ENCODE measurements at places on chromosomes 7 and 10.

DNA sequence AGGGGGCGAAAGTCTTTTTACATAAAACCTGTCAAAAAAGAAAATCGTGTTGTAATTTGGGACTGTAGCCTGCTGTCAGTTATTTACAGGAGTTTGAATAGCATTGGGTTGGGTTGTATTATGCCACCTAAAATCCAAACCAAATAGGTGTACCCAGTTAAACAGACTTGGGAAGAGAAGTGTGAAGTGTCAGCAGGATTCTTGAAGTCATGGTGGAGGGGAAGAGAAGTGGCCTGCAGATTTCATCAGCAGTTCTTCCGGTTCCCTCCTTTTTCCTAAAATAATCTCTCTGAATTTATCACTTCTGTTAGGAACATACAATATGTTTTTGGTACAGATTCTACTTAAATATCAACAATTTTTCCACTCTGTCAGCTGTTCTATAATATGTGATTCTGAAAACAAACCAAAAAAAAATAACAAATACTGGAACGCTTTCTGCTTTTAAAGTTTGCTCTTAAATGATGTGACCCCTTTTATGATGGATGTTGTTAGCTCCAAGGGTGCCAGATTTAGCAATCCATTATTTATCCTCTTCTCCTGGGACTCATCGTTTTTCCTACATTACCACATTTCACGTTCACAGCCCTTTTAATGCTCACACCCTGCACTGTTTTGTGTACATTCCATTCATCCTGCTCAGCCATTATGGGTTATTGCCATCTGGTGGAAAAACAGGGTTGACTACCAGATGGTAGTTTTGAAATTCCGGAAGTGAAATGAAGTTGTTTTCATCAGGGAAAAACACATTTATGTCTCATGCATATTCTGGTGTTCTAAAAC, 18.7 kb upstream of the ARHGAP12 start:
- H3K27ac ChIP-seq, result no peak overlapping the region
- H3K36me3 ChIP-seq, result no peaks in the 10 kb centered on the region
- peaks cover 1% of the 10 kb centered on the region for H3K4me1 ChIP-seq
- no peak for DNase-seq

DNA sequence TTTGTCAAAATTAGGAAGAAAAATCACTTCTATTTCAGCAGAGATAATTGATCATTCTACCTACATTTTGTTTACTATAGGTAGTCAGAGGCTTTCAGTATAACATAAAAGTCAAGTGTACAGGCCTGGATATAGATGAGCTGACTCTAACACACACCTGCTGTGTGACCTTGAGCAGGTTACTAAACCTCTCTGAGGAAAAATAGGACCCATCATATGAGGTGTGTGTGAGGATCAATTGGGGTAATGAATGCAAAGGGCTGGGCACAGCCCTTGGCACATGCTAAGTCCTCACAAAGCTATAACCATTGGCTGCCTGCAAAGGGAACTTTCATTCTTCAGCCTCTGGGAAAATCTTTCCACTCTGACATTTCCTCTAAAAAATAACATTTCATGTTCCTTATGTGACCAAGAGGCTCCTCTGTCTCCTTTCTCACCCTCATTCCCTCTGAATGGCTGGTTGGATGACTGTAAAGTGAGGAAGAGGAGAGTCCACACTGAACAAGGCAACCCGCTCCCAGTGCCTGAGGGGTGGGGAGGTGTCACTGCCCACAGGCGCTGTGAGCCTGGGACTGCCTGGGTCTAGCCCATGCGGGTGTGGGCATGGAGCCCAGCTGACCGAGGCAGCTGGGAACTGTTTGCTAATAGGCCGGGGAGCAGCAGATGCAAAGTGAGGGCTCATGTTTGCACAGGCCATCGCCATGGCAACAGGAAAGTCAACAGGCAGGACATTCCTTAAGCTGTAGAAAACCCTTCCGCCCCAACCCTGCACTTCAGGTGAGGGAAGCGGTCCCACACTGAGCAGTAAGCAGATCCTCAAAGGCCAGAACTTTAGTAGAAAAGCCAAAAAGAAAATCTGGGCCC, 36.8 kb downstream of the MYOF start:
- H3K27me3 ChIP-seq, result no peaks in the 10 kb centered on the region
- H3K4me3 ChIP-seq, result no peak overlapping the region
- H3K36me3 ChIP-seq, result no peaks in the 10 kb centered on the region
- no peak overlapping the region for H3K27ac ChIP-seq
- H3K4me1 ChIP-seq, result no peaks in the 10 kb centered on the region

DNA sequence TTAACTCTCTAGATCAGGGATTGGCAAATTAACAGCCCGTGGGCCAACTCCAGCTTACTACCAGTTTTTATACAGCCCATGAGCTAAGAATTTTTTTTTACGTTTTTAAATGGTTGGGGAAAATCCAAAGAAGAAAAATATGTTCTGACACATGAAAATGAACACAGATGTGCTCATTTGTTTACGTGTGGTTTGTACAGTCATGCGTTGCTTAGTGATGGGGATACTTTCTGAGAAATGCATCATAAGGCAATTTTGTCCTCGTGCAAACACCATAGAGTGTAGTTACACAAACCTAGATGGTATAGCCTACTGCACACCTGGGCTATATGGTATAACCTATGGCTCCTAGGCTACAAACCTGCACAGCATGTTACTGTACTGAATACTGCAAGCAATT, 8.3 kb upstream of the SMKR1 start:
- H3K4me3 ChIP-seq, result no peak overlapping the region
- peak overlapping the region; percentile 83 for H3K27ac ChIP-seq
- DNase-seq, result peak; percentile 78

GRCh38 chr7:90320014-90320413, 1.1 kb downstream of the FAM237B start:
- H3K4me3 ChIP-seq, result no peak overlapping the region
- no peak overlapping the region for H3K27ac ChIP-seq
- no peaks in the 10 kb centered on the region for H3K36me3 ChIP-seq

- DNase-seq, result peak; percentile 41
- peaks cover 5% of the 10 kb centered on the region for H3K27me3 ChIP-seq
- no peaks in the 10 kb centered on the region for H3K4me1 ChIP-seq
- H3K4me3 ChIP-seq, result no peak overlapping the region
These were observed 47.8 kb upstream of the CSTF2T start for GRCh38 chr10:51747216-51747615.

DNA sequence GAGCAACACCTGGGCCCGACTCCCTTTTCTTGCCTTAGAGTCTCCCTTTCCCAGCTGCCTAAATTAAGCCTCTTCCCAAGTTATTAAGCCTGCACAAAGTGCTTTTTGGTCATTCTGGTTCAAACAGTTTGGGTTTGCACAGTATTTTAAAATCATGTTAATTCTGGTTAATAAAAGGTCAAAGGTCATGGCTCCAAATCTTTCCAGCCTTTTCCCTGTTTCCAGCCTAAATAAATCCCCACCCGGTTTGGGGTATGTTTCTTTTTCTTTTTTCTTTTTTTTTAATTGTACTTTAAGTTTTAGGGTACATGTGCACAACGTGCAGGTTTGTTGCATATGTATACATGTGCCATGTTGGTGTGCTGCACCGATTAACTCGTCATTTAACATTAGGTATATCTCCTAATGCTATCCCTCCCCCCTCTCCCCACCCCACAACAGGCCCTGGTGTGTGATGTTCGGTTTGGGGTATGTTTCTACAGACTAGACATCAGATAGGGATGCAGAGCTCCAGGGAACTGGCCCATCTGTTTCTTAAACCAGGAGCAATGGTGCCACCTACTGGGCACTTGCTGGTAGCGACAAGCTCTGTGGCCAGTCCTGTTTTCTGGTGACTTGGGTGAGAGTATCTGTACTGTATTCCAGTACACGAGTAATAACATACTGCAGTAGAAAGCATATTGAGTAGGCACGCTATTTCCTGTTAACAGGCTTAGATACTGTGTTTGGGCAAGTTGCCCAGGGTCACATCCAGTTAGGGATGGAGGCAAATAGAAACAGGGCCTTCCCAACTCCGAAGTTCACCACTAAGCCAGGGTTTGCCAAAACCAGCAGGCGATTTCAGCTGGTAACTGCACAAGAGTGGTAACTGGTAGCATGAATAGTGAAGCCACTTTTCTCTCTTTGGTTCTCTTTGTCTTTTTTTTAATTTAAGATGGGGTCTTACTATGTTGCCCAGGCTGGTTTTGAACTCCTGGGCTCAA, 60.6 kb upstream of the TRIM8 start:
- no peak overlapping the region for H3K27ac ChIP-seq
- H3K4me1 ChIP-seq, result peaks cover 7% of the 10 kb centered on the region
- no peaks in the 10 kb centered on the region for H3K27me3 ChIP-seq
- peak; percentile 95 for DNase-seq
- no peak overlapping the region for H3K4me3 ChIP-seq
- H3K36me3 ChIP-seq, result no peaks in the 10 kb centered on the region

GRCh38 chr7:6623589-6624245, 8.3 kb downstream of the ZNF853 start:
- H3K36me3 ChIP-seq, result no peaks in the 10 kb centered on the region
- H3K27me3 ChIP-seq, result peaks cover 2% of the 10 kb centered on the region
- peak overlapping the region; percentile 25 for H3K4me3 ChIP-seq
- H3K27ac ChIP-seq, result peak overlapping the region; percentile 66
- DNase-seq, result peak; percentile 65

DNA sequence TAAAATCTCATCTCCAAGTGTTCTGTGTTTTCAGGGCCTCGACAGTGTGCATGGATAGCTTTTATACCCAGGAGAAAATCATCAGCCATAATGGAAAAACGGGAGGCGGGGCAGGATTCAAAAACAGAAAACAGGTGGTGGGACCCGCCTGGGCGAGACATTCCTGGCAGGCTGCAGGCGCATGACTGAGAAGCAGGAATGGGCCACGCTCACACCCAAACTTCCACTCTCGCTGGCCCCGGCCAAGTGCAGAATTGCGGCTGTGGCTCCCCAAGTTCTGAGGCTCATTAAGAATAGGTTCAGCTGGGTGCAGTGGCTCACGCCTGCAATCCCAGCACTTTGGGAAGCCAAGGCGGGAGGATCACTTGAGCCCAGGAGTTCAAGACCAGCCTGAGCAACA, 60.6 kb downstream of the C10orf143 start:
- H3K4me3 ChIP-seq, result no peak overlapping the region
- no peaks in the 10 kb centered on the region for H3K4me1 ChIP-seq
- no peaks in the 10 kb centered on the region for H3K36me3 ChIP-seq
- DNase-seq, result no peak

GRCh38 chr10:18246967-18247366, 106.7 kb downstream of the CACNB2 start:
- H3K27ac ChIP-seq, result no peak overlapping the region
- DNase-seq, result no peak
- H3K4me1 ChIP-seq, result no peaks in the 10 kb centered on the region
- H3K27me3 ChIP-seq, result no peaks in the 10 kb centered on the region
- no peaks in the 10 kb centered on the region for H3K36me3 ChIP-seq
- H3K4me3 ChIP-seq, result no peak overlapping the region

- H3K36me3 ChIP-seq, result no peaks in the 10 kb centered on the region
- no peaks in the 10 kb centered on the region for H3K4me1 ChIP-seq
- DNase-seq, result no peak
- no peak overlapping the region for H3K4me3 ChIP-seq
These were observed 314.6 kb downstream of the C7orf25 start for GRCh38 chr7:42597300-42597699.

GRCh38 chr10:28382525-28383269, 79.8 kb upstream of the MPP7 start:
- DNase-seq, result no peak
- H3K36me3 ChIP-seq, result no peaks in the 10 kb centered on the region
- H3K27ac ChIP-seq, result no peak overlapping the region
- H3K4me3 ChIP-seq, result no peak overlapping the region
- peaks cover 25% of the 10 kb centered on the region for H3K4me1 ChIP-seq

DNA sequence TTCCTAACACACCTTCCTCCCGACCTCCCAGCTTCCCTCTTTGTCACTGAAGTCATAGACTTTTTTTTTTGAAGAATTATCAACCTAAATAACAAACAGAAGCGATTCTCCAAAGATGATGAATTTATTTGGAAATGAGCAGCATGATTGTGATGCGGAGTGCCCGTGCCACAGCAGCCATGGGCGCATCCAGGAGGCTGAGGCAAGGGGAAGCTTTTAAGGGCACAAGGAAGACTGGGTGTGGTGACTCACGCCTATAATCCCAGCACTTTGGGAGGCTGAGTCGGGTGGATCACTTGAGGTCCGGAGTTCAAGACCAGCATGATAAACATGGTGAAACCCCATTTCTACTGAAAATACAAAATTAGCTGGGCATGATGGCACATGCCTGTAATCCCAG, 16.2 kb upstream of the GIMAP8 start:
- DNase-seq, result no peak
- H3K4me3 ChIP-seq, result peak overlapping the region; percentile 83
- H3K4me1 ChIP-seq, result peaks cover 39% of the 10 kb centered on the region
- H3K27ac ChIP-seq, result no peak overlapping the region
- peaks cover 2% of the 10 kb centered on the region for H3K36me3 ChIP-seq

GRCh38 chr7:151520419-151521261, 945 bp upstream of the RHEB start:
- peak overlapping the region; percentile 97 for H3K27ac ChIP-seq
- H3K36me3 ChIP-seq, result peaks cover 20% of the 10 kb centered on the region
- peak overlapping the region; percentile 97 for H3K4me3 ChIP-seq
- peaks cover 9% of the 10 kb centered on the region for H3K27me3 ChIP-seq

DNA sequence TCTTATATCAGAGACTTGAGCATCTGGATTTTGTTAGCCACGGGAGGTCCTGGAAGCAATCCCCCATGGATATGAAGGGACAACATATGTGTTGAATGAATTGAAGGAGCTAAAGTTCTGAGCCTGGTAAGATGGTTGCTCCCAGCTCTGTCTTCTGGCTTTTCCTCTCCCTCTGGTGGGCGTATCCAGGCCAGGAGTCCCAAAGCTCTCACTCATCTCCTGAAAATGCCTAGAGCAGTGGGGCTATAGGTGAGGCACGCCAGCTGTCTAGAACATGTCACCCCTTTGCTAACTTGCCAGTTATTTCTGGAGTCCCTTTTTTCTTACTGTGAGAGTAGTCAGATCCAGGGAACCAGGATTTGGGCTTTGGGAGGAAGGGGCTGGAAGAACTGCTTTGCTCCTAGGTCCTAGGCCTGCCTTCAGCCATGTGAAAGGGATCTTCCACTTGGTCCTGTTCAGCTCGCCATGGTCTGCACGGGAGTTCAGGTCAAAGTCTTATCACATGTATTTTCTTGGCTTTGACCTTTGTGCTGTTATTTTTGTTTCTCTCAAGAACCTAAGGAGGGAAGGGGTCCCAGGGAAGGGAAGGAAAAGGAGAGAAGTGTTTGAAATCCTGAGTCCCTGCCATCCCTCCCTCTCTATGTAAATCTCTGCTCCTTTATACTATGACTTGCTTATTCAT, 73.6 kb downstream of the MINPP1 start:
- H3K27me3 ChIP-seq, result peaks cover 21% of the 10 kb centered on the region
- no peaks in the 10 kb centered on the region for H3K36me3 ChIP-seq
- H3K27ac ChIP-seq, result no peak overlapping the region
- no peak for DNase-seq

GRCh38 chr10:12177642-12178041, 18.0 kb downstream of the NUDT5 start:
- peaks cover 38% of the 10 kb centered on the region for H3K36me3 ChIP-seq
- DNase-seq, result no peak
- no peaks in the 10 kb centered on the region for H3K27me3 ChIP-seq
- peaks cover 23% of the 10 kb centered on the region for H3K4me1 ChIP-seq
- no peak overlapping the region for H3K27ac ChIP-seq

- peak overlapping the region; percentile 58 for H3K4me3 ChIP-seq
- DNase-seq, result no peak
- H3K36me3 ChIP-seq, result no peaks in the 10 kb centered on the region
- H3K27ac ChIP-seq, result peak overlapping the region; percentile 67
These were observed 125.5 kb downstream of the CLEC2L start for GRCh38 chr7:139648941-139649425.

GRCh38 chr10:91711885-91712680, 79.2 kb upstream of the PPP1R3C start:
- H3K27me3 ChIP-seq, result peaks cover 30% of the 10 kb centered on the region
- H3K36me3 ChIP-seq, result no peaks in the 10 kb centered on the region
- no peak for DNase-seq
- no peaks in the 10 kb centered on the region for H3K4me1 ChIP-seq
- H3K4me3 ChIP-seq, result no peak overlapping the region

Data from activated CD4-positive, alpha-beta T cell treated with anti-CD3 and anti-CD28 coated beads, Interleukin-2, amount 10 ng/mL, durations not matched to agents 24 days and 14 days (primary cell).